ENCODE measurements at places on chromosomes 5 and 9.

DNA sequence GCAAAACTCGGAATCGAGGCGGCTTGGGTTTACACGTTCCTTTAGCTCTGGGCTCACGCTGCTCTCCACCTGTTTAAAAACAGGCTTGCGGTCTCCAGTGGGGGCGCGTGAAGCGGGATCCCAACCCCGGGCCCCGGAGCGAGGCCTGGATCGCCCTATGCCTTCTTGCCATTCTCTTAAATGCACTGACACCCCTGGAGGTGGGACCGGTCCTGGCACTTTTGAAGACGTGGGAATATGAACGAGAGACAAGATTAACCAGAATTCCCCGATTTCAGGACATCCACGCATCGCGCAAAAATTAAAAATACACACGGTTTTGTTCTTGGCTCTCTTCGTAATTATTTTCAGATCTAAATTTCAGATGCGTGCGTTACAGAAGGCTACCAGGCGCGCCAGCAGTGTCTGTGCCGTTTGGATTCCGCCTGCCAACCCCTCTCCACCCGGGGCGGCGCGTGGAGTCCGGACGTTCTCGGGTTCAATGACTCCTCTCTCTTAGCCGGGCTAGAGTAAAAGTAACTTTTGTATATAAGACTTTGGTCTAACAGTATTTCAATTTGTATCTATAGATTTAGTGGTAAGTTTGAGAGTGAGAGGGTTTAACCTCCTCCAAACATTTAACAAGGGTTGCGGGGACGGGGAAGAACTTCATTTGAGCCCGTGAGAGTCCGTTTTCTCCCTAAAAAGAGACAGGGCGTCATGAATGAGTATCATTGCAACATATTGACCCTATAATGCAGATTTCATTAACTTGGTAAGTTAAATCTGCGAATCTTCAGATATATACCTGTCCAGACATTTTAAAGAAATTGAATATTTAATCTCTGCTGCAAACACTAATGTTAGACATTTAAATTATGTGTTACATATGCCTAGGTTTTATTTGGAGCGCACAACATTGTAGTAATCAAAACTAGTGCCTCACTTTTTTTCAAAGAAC, 3.8 kb downstream of the FOXD1 start:
- no peak for DNase-seq

- no peak for DNase-seq
These were observed 6.6 kb upstream of the FBP1 start for GRCh38 chr9:94645901-94646300.

GRCh38 chr9:14466828-14467227, 152.9 kb upstream of the NFIB start:
- no peak for DNase-seq

DNA sequence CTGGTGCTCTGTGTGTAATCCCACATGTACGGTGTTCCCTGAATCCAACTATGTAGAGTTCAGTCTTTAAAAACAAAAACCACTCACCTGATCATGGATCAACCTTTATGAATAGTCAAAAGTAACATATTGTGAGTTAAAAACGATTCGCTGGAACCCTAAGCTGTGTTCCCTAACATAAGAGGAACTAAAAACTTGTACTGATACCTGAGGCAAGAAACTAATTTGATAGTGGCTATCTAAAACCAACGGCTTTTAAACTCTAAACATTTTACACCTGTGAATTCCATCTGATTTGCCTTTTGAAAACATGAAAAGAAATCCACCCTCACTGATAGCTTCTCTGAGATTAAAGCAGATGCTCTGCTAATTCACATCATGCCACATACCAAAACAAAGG, 101.5 kb downstream of the DEPDC1B start:
- DNase-seq = no peak

DNA sequence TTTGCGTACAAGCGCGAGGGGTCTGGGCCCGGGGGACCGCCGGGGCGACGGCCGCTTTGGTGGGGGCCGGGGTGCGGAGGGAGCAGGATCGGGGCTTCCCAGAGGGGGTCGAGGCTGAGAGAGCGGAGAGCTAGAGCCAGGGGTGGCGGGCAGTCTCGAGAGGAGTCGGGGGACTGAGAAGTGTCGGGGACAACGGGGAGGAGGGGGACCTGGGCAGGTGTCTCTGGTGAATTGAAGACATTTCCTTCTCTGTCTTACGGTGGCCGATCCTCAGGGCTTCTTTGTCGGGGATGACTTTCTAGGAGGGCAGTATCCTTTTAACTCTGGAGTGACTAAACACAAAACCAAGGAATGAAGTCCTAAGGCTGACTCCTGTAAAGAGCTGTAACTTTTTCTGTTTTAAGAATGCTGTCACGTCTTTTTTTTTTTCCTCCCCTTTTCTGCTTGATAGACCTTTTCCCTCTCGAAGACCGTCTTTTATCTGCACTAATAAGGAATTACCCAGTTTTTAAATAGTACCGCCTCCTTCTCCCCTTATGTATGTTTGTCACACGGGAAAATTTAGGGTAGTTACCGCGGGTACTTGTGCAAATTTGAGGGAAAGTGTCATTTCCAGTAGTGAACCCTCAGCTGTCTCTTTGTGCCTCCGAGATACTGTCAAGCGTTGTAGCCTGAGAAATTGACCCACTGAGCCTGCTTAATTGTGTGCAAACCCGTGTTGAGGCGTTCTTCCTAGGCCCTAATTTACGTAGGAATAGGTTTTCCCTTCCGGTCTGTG, 822 bp downstream of the DENND4C start:
- no peak for DNase-seq

- DNase-seq = peak; percentile 67
These were observed 47.6 kb downstream of the THBS4 start for GRCh38 chr5:80082731-80083100.

- no peak for DNase-seq
These were observed 364.4 kb upstream of the RIOK2 start for GRCh38 chr5:97547430-97547829.
